Aorta (tissue), 5 donors: ENCODE measurements at places on chromosomes 5 and 9.

DNA sequence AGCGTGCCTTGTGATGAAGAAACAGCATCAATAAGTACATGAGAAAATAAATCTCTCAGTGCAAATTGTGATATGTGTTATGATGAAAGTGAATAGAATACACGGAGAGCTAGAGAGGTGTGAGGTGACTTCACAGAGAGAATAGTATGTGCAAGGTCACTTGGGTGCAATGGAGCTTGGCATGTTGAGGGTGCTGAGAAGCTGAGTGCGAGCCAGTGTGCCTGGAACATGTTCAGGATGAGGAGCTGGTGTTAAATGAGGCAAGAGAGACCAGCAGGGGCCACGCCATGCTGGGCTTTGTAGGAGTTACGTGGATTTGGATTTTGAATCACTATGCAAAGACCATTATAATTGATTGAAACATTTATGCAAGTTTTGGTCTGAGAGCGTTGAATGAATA lies 12.8 kb upstream of the RPS23 start:
- DNase-seq = no peak

- DNase-seq = no peak
These were observed 27.8 kb downstream of the TMEM167A start for GRCh38 chr5:83049370-83049885.

DNA sequence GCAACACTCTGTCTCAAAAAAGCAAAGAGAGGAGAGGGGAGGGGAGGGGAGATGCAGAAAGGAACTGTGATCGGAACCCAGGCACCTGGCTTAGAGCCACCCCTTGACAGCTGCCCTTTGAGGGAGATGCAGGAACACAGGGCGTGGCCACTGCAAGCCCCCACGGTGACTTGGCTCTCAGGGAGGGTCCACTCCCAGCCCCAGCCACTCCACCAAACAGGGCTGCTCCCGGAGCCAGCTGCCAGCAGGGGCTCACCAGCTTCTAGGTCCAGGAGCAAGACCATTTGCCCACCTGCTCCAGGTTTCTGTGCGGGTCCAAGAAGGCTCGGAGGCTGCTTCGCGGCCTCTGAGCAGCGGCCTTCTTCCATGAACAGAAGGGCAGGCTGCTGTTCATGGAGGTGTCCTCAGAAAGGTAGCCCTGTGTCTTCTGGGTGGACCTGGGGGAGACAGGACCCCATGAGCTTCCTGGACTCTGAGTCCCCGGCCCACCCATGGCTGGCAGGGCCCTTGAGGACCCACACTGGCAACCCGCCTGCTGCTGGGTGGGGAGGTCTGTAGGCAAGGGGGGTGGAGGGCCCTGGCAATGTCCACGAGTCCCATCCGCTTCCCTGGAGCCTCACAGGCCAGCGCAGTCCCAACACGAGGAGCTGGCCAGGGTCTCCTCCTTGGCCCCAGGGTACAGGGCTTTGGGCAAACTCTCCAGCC lies 7.9 kb downstream of the C9orf50 start:
- DNase-seq = no peak

- no peak for DNase-seq
These were observed 367.9 kb downstream of the DIRAS2 start for GRCh38 chr9:90274725-90275124.

- DNase-seq = no peak
These were observed 29.5 kb upstream of the ARHGAP26 start for GRCh38 chr5:142740474-142741242.

DNA sequence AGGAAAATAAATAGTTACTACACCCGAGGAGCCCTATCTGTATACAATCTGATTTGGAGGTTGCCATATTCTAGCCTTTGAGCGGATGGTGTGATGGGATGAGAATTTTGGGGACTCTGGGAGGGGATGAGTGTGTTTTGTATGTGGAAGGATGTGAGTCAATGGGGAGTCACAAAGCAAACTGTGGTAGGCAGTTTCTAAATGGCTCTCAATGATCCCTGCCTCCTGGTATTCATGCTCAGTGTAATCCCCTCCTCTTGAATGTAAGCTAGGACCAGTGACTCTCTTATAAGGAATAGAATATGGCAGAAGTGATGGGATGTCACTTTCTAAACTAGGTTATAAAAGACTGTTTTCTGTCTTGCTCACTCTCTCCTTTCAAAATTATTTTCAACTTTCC lies 205.7 kb upstream of the RIOK2 start:
- DNase-seq = no peak
